Activated CD4-positive, alpha-beta T cell treated with anti-CD3 and anti-CD28 coated beads, Interleukin-2, amount 50 U/mL, for 24 hours (primary cell): ENCODE measurements at places on chromosomes 6 and 20.

DNA sequence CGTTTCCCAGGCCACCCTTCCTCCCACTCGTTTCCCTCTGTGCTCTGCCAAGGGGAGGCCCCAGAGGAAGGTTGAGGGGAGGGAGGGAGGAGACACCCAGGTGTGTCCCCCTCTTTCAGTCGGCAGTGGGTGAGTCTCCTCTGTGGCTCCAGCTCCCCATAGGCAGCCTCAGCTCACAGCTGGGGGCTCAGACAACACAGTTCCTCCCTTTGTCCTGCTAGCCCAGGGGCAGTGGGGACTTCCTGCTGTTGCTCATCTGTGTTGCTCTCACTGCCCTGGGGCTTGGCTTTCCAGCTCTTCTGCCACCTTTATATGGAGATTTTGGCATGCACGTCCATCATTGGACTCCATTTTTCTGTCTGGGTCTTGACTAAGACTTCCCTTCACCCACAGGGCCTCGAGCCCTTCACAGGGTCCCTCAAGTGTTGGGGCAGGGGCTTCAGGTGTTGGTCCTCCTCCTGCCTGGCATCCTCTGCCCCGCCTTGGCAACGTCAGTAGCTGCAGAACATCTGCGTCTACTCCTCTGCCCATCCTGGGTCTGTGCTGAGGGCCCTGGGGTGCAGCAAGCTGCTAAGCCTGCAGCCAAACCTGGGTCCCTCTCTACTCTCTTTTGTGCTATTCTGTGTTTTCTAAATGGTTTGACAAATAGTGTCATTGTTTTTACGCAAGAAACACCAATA lies 190.6 kb upstream of the PMEPA1 start:
- DNase-seq, result no peak

DNA sequence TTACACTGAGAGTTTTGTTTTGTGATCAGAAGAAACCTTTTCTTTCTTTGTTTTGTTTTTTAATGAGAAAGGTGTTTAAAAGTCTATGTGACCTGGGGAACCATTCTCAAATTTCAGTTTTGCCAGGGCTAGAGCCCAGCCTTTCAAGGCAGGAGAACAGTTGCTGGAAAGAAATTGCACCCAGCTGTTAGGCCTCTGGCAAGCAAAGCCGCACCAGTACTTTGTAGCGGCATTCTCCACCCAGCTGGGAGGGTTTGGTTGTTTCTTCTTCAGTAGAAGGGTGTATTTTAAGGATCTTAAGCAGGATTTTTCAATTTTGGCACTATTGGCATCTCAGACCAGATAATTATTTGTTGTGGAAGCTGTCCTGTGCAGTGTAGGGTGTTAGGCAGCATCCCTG lies 16.6 kb upstream of the MAPK13 start:
- no peak for DNase-seq

- DNase-seq, result peak; percentile 29
Observed at GRCh38 chr6:110180228-110181008, at the start of gene CDC40. CDC40 (plus strand) TSS chr6:110180427; CDS start chr6:110180445, 18 bp downstream.

- DNase-seq, result no peak
Observed at GRCh38 chr20:2918096-2919049, 45.1 kb downstream of the PTPRA start.

- no peak for DNase-seq
Observed at GRCh38 chr6:136114661-136115060, 135.4 kb downstream of the MTFR2 start.

DNA sequence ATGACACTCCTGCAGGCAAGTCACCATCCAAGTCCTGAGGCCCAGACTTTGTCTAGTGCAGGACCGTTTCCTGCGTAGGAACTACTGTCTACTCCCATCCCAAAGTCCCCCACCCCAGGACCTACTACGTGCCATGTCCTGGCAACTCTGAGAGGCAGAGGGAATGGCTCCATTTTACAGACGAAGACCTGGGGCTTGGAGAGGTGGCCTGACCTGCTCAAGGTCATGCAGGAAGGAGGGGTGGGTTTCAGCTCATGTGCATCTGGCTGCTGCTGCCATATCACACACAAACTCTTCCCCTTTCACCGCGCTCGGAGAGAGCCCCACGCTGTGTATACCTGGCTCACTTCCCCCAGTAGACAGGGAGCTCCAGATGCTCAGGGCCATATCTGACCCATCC lies 1.2 kb upstream of the NOL4L start:
- no peak for DNase-seq

DNA sequence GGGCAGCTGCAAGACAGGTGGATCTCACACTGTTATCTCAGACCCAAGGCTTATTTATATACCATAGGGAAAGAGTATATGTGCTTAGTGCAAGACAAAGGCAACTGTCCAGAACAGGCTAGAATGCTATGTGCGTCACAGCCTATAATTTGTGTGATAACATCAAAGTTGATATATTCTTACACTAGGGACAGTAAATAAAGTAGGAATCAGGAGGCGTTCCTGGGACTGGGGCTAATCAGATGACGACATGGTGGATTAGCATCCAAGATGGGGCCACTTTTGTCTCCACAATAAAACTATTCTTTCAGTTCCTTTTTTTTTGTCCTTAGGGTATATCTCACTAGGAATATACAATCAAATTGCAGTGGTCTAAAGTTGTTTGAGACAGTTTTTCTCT lies 54.9 kb upstream of the IER3 start:
- no peak for DNase-seq

DNA sequence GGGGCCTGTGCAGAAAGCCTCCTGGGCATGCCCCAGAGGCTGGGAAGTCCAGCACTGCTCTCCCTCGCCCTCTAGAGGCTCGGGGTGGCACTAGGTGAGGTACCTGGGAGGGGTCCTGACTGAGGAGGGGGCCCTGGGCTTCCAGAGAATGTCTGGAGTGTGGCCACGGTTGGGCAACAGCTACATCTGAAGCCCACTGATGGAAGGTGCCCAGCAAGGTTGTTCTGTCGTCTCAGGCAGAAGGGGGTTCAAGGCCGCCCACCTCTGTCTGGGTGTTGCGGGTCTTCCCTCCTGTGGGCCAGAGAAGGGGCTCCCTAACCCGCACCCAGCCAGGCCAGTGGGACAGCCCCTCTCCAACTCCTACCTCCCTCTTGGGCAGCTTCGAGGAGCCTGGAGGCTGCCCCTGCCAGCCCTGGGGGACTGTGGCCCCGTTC lies 11.4 kb upstream of the VEGFA start:
- no peak for DNase-seq

GRCh38 chr20:24501764-24502556 lies 32.5 kb downstream of the SYNDIG1 start:
- DNase-seq, result no peak

DNA sequence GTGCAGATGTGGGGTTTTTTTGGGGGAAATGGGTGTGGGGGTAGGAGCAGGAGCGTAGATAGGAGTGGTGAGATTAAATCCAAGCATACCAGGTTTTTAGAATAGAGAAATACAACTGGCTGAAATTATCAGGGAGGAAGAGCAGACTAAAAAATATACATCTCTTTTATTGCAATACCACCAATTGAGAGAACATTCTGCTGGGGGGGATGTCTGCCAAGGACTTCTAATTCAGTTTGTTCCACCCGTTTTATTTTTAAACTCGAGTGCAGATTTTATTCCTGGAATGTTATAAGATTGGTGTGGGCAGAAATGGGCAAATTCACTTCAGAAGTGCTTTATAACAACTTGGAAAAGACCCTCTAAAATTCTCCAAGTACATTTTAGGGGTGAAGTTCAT lies 192.7 kb downstream of the GMPR start:
- DNase-seq, result no peak

DNA sequence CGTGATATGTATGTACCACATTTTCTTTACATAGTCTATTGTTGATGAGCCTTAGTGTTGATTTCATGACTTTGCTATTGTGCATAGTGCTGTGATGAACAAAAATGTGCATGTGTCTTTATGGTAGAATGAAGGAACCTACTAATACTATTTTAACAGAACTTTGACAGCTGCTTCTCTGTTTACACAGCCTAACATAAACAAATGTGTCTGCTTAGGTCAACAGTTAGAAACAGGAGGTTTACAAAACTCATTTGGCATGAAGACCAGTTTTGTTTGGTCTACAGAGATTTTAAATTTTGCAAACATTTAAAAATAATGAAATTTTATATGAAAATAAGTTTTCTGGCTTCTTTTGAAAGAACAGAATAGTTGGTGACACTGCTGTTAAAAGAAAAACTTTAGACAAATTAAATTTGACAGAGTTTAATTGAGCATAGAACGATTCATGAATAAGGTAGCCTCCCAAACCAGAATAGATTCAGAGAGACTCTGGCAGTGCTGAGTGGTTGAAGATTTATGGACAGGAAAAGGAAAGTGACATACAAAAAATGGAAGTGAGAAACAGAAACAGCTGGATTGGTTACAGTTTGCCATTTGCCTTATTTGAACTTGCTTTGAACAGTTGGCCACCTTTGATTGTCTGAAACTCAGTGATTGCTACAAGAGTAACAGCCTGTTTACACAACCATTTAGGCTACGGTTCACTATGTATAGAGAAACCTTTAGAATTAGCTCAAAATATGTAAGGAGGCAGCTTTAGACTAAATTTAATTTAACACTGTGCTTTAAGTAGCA lies 715.8 kb upstream of the HS3ST5 start:
- DNase-seq, result no peak

DNA sequence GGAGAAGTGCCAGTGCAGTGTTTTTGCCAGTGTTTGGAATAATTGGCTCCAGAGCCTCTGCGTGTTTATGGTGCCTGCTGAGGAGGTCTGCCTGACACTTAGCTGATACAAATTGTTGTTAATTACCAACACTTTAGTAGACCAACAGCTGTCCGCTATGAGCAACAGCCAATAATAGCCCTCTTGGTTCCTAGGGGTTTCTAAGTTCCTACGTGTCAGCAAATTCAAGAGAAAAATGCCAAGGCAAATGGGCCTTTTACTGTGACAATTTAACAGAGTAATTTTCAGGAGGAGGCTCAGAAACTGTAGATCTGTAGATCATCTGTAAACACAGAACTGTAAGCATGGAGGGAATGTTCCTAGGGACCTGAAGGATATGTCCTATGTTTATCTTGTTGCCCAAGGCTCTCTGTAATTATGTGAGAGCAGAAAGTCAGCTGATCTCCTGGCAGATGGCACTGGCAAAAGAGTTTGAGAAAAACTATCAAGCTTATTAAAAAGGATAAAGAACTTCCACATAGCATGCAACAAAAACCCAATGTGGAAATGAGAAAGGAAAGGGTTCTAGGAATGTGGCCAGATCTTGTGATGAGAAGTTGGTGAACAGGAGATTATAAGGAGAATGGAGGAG lies 157.7 kb downstream of the GJA1 start:
- DNase-seq, result no peak

- peak; percentile 67 for DNase-seq
Observed at GRCh38 chr6:80004173-80005072, at the start of gene TTK. TTK (plus strand) TSS chr6:80004649; CDS start chr6:80005844, 1,195 bp downstream.
